ENCODE measurements at places on chromosomes 5 and 9. TPM values are rescaled to one million over a fixed set of nuclear protein-coding genes. Genes with fewer than 3 reads are reported as not detected.
A peak's percentile ranks its signal among the peaks of the same experiment; 100 is the strongest.

- DNase-seq: peak; percentile 84
These were observed 958 bp upstream of the HSPA5 start for GRCh38 chr9:125241863-125242739.

- no peak for DNase-seq
These were observed 168.5 kb downstream of the PALM2AKAP2 start for GRCh38 chr9:109948453-109948852.

DNA sequence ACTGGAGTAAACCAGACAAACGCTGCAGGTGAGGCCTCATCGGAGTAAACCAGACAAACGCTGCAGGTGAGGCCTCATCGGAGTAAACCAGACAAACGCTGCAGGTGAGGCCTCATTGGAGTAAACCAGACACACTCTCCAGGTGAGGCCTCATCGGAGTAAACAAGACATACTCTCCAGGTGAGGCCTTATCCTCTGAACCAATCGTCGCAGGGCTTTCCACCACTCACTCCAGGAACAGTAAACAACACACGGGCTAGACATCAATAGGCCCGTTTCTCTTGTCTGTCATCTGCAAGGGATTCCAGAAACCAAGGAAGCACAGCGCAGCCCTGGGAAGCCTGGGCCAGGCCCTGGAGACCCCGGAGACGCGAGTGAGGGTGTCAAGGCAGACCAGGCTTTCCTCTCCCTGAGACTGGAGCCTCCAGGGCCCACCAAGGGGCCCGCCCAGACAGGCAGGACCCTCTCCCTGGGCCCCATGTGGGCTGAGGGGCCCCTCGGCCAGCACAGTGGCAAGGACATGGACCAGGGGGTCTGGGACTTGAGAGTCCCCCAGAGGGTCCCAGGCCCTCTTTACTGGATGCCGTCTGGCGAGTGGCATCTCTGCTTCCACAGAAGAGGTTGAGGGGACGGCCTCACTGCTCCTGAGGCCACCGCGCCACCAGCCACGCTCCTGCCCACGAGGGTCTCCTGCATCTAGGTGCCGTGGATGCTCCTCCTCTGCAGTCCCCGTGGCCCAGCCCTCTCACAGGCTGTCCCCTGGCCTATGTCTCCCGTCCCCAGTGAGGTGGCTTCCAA is 26.4 kb upstream of the NSMF start:
- DNase-seq: peak; percentile 56

DNA sequence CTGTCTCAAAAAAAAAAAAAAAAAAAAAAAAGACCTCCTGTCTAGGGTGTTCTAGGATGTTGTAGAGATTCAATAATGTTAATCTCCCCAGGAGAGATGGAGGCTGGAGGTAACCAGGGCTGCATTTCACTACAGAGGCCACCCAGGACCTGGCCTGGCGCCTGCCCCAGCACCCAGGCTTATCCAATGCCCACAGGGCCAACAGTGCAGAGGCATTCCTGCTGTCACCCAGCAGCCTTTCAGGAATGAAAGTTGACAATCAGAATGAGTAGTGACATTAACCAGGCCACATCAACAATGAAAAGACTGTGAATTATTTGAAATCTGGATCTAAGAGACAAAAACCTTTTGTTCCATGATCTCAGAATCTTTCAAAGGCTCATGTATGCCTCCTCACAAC is 36.2 kb upstream of the GABRP start:
- no peak for DNase-seq

DNA sequence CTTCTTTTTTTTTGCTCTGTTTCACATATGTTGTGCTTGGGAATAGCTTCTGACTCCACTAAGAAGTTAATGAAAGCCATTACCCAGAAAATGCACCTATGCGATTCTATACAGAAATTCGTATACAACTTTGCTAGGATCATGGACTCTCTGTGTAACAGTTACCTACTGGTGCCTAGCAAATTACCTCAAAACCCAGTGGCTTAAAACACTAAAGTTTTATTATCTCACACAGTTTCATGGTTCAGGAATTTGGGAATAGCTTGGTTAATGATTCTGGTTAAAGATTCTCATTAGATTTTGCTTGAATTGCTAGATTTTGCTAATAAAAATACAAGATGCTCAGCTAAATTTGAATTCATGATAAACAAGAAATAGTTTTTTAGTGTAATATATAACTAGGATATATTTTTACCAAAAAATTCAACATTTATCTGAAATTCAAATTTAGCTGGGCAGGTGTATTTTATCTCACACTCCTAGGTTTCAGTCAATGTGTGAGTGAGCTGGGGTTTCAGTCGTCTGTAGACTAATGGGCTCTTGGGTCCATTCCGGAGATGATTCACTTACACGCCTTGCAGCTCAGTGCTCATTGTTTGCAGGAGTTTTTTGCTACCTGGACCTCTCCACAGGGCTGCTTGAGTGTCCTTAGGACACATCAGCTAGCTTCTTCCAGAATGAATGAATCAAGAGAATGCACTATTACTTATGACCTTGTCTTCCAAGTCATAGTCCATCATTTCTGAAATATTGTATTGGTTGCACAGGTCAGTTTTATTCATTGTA is 75.1 kb downstream of the MROH2B start:
- no peak for DNase-seq

Gene ANXA6
- 295 TPM for total RNA-seq

DNA sequence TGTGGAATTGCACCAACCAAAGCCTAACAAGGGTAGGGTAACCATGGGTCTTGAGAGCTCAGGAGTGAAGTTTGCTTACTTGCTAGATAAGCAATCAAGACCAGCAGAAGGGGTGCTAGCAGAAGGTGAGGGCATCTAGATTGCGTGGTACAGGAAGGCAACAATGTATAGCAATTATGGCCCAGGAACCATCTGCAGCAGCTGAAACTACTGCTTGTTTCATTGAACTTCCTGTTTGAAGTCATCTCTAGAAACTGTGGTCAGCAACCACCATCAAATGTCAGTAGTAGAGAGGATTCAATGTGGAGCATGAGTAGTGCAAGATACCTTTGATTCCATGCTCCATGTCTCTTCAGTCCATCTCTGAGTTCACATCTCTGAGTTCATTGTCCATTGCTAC is 462.1 kb upstream of the GRAMD2B start:
- no peak for DNase-seq
